Effector CD4-positive, alpha-beta T cell (primary cell): ENCODE measurements at places on chromosomes 11 and 22.
A peak's percentile ranks its signal among the peaks of the same experiment; 100 is the strongest.

DNA sequence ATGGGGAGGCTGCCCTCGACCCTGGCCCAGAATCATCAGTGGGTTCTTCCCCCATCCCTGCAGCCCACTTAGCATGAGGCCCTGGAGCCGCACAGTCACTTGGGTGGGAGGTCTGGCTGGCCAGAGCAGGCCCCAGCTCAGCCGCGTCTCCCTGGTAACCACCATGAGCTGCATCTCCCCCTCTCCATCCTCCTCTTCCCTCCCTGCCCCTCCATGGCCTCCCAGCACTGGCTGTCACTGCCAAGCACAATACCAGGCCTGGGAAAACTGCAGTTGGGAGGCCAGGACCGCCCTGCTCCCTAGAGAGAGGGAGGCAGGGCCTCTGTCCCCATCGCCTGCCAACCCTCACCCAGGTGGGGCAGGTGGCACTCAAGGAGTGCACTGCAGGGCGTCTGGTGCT is 8.0 kb downstream of the CSDC2 start:
- DNase-seq, result no peak

GRCh38 chr11:79189055-79189454 is 251.8 kb downstream of the TENM4 start:
- DNase-seq, result no peak

DNA sequence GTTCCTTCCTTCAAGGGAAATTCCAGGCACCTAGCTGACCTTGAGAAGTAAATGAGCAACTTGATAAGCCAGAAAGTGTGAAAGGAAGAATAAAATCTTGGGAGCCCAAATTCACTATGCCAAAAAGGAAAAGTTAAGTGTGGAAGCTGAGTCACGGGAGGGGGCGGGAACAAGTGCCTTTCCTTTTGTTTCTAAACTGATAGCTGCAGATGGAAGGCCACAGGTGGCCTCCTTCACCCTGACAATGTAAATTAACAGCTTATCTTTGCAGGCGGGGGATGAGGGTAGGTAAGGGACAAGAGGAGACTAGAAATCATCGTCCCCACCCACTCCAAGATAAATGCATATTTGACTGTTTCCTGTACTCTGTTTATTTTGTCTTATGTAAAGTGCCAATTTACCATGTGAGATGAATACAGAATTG is 36.4 kb upstream of the TREH start:
- no peak for DNase-seq

DNA sequence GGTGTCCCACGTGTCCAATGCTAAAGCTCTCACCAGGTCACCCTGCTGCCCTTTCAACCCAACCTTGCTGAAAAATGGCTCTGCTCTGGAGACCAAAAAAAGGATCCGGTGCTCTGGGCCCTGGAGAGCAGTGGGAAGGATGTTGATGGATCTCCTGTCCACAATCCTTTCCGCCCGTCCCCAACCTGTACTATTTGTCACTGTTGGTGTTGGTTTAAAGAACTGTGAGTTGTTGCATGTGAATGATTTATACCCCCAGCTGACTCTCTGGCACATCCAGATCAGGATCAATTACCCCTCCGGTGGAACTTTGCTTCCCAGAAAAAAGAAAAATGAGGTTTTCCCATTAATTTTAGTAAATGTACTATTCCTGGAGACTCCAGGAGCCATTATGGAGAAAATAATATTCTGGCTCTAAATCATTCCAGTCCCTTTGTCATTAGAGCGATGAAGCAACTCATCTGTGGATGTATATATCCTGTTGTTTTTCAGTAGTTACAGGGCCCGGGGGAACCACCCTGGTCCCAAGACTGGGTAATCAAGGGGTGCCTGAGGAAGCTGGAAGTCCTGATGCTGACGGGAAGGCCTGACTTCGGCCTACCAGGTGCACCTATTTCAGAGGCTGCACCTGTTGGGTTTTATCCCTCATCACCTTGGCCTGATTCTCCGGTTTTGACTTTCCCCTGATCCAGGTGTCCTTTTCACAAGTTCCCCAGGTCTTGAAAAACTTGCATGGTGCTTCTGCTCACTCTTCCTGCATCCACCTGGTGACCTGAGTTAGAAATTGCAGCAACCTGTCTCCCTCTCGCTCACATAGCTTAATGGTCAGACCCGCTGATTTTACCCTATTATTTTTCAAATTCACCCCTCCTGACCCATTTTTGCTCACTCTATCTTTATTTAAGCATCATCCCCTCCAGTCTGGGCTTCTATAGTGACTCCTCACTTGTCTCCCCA is 209.2 kb upstream of the SEZ6L start:
- DNase-seq, result no peak

DNA sequence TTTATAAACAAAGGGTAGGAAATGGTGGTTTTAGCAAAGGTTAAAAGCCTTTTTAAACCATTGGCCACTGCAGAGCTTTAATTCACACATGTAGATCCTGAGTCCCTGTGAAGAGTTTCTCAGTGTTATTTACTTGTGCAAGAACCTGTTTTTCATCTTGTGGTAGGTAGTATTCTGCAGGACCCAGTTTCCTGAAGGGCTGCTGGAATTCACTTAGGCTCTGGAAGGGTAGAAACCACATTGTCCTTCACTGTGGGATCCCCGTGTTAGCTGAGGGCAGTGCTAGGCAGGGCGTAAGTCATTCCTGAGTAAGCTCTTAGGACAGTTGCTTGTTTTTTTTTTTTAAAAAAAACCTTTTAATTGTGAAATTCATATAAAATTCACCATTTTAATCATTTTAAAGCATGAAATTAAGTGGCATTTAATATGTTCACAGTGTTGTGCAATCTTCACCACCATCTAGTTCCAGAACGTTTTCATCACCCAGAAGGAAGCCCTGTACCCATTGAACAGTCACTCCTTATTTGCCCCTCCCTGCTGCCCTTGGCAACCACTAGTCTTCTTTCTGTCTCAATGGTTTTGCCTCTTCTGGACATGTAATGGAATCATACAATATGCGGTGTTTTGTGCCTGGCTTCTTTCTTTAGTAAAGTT is 77.7 kb downstream of the C22orf31 start:
- no peak for DNase-seq

DNA sequence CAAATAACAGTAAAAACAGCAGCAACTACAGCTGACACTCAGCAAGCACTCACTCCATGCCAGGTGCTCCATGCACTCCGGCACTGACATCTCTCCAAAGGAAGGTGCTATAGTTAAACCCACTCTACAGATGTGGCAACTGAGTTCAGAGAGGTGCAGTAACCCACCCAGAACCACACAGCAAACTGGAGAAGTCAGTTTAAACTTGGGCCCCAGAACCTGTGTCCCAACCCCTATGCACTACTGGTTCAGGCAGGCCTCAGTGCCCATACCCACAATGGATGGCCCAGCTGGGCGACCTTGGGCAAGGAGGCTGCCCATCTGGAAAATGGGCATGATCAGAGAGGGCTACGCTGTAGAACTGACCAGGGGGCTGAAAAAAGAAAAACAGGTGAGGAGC is 26.4 kb upstream of the TCF20 start:
- DNase-seq, result no peak

GRCh38 chr22:50269970-50270665 is at the start of gene MAPK11:
Gene MAPK11, minus strand, starts transcription at chr22:50270380. Its CDS starts 88 bp downstream, at chr22:50270292.
- DNase-seq, result peak; percentile 55

- DNase-seq, result no peak
Measured at GRCh38 chr11:68460741-68461574, at the start of gene PPP6R3. Gene PPP6R3, plus strand, starts transcription at chr11:68460752. Its CDS starts 76,913 bp downstream, at chr11:68537665.

GRCh38 chr11:66789097-66789890 is 53.9 kb upstream of the RCE1 start:
- DNase-seq, result no peak

GRCh38 chr11:111976767-111977145 is 39.6 kb downstream of the DIXDC1 start:
- no peak for DNase-seq

DNA sequence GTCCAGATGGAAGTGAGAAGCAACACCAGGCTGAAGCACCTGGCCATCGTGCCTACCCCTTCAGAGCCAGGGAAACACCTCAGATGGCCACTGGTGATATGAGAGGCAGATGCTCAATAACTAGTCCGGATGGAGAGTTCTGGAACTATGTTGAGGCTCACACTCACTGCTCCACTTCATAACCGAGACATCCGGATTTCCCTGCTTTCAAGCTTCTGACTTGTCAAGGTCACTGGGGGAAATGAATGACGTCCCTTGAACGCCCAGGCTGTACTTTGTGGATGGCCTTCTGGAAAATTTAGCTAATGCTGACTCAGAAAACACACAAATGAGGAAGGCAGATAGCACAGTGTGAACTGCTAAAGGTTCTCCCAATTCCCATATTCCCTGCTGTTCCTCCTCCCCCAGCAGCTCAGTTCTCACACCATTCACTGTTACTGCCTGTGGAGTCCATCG is at the start of gene LYVE1:
TSS of gene LYVE1 (minus strand) at position 180 of the 456 bp plus-strand sequence. CDS start at position 47, 133 bp downstream.
- DNase-seq, result no peak

DNA sequence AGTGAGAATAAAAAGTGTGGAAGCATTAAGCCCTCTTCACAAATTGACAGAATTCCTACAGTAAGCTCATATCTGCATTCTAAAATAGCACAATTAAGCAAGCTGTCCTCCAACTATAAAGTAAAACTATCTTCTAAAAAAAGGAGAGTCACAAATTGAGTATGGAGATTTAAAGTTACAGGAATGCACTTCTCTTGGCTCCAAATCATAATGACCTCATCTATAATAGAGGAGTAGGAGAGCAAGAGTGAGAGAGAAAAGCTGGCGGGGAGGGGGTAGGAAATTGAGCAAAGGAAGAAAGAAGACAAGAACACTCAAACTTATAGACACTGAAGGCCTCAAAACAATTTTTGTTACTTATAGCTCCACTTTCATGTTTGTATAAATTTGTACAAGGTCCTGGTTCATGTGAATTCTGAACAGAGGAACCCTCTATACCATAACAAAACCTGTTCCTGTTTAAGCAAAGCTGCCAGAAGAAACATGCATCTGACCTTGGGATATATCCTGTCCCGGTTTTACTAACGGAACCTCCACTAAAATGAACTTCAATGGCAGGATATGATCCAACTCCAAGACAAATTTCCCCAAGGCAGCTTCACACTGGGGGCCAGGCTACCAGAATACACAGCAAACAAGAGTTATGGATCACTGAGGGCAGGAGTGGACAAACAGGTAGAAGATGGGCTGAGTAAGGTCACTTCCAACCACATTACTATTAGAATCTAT is 37.2 kb downstream of the SLC35F2 start:
- DNase-seq, result no peak
